ENCODE measurements at places on chromosomes 1 and 21. TPM values are rescaled to one million over a fixed set of nuclear protein-coding genes. Genes with fewer than 3 reads are reported as not detected.

- no peak for DNase-seq
Measured at GRCh38 chr1:96416701-96417444, 304.7 kb upstream of the PTBP2 start.

DNA sequence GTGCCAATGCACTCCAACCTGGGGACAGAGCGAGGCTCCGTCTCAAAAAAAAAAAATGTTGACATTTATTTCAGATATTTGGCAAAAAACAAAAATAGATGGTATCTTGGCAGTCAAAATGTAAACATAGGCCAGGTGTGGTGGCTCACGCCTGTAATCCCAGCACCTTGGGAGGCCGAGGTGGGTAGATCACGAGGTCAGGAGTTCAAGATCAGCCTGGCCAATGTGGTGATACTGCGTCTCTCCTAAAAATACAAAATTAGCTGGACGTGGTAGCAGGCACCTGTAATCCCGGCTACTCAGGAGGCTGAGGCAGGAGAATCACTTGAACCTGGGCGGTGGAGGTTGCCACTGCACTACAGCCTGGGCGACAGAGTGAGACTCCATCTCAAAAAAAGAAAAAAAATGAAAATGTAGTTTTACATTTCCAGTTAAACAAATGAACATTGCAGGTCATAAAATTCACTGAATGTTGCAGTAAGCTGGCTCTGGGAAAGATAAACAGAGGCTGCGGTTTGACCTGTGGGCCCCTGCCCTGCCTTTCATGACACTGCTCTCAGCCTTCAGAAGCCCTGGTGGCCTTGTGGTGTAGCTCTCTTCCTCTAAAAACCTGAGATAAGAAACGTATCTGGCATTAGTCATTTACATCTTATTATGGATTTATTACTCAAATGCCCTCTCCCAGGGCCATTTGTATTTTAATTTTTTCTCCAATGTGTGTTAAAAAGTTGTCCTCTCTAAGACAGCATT, 12.2 kb upstream of the SLC44A3 start:
- no peak for DNase-seq

DNA sequence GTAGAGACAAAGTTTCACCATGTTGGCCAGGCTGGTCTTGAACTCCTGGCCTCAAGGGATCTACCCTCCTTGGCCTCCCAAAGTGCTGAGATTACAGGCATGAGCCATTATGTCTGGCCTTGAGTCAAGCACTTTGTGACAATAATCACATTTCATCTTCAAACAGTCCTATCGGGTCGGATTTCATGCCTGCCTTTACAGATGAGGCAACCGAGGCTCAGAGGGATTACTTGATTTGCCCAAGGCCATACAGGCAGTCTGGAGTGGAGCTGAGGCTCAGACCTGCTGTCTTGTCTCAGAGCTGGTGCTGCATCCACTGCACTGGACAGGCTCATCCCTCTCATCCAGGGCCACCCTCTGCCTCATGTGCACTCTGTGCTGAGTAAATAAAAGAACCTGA, 26.6 kb downstream of the FAM151A start:
- no peak for DNase-seq

VWA1 gene
- 858 TPM for total RNA-seq

DNA sequence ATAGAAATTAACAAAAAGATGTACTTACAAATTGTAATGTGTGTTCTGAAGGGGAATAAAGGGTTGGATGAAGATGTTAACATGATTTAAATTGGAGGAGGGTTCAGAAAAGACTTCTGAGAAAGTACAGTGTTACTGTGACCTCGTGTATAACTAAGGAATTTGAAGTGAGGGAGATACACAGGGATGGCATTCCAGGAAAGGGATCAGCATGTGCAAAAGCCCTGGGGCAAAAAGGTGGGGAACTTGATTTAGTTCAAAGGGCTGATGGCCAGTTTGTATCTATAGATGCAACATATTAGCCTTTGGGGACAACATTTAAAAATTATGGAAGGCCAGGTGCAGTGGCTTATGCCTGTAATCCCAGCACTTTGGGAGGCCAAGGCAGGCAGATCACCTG, 33.3 kb upstream of the DEGS1 start:
- DNase-seq = no peak

HCRTR1 gene
- total RNA-seq = 0.18 TPM

SPATA17 gene
- total RNA-seq = 0.51 TPM

DNA sequence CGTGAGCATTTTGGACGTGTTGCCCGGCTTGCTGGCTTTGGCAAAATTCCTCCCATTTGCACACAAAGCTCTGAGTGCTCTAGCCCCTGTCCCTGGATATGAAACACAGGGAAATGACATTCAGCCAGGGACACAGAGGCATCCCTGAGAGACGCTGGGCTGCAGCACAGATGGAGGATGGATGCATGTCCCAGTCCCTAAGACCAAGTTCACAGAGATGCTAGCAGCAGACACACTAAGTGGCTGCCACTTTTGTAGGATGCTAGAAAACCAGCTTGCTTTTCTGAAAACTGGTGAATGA, 12.5 kb downstream of the ACTRT2 start:
- DNase-seq = no peak

ADGRB2 gene
- 34.8 TPM for total RNA-seq

GRCh38 chr1:86829321-86829720, 84.6 kb downstream of the SELENOF start:
- DNase-seq = no peak

DNA sequence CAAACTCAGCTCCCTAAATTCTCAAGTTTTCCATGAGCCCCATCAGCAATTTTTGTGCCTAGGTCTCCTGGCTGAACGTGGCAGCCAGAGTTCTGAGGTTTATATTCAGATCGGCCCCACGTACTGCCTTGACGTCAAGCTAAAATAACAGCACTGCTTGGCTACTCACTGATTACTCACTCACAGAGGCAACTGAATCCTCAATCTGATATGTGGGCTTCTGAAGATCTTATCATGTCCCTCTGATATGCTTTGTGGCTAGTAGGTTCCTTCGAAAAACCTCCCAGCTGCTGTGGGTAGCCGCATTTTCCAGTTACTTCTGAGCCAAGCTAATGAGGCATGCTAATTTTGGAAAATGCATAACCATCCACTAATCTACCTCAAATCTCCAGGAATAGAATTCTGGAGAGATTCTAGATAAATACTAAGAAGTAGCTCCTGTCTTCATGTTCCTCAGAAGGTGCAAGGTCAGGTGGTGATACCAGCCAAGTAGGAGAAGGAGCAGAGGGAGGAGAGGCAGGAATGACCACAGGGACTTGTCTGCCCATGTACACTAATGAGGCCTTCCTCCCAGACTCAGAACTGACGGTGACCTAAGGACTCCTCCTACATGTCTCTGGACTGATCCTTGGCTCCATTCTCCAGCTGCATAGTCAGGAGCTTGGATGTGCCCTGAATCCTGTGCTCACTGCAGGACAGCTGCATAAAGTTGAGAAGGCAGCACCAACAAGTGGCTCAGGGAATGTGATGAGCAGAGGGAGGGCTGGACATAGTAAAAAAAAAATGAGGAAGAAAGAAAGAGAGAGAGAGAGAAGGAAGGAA, 263.7 kb downstream of the TNR start:
- no peak for DNase-seq

DNA sequence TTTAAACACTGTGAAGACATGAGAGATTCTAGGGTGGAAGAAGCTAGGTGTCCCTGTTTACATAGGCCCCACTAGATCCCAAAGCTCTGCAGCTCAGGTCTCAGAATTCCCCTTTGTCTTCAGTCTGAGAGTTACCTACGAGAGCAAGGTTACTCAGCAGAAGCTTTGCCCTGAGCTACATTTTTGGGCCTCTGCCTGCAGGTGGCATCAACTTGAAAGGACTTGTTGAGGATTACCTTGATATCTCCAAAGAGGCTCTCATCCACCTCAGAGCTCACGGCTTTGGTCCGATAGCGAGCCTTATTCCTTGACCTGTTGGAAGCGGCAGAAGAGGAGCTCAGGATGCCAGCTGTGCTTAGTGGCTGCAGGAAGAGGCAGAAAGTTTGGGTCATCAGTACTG, 7.0 kb downstream of the CFAP45 start:
- no peak for DNase-seq

GRCh38 chr1:64505232-64505943, 35.5 kb downstream of the CACHD1 start:
- DNase-seq = no peak

DNA sequence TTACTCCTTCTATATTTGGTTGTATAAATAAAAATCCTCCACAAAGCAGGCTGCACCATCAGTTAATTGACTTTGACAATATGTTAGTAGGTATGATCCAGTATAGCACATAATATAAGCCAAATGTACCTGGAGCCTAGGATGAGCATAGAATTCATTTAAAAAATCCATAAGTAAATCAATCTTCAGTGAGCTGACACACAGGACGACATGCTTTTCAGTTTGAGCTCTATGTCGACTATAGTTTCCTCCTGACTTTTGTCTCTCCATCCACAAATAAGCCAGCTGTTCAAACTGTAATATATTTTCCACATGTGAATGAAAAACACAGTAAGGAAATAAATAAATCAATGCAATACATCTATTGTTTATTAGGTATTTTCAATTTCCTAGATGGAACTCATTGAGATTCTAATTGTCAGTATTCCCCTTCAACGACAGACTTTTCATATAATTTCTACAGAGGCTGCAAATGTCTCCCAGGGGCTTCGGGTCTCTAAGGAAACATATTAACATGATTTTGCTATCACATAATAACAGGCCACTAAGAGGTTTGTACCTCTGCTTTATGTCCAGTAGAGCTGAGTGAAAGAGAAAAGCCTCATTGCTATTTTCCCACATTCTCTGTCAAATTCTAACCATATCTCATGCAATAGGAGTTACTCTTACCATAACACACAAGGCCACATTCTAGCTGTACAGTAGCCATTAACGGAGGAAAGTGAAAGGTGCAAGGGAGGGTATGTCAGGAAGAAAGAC, 180.1 kb downstream of the KCNT2 start:
- DNase-seq = no peak

DNA sequence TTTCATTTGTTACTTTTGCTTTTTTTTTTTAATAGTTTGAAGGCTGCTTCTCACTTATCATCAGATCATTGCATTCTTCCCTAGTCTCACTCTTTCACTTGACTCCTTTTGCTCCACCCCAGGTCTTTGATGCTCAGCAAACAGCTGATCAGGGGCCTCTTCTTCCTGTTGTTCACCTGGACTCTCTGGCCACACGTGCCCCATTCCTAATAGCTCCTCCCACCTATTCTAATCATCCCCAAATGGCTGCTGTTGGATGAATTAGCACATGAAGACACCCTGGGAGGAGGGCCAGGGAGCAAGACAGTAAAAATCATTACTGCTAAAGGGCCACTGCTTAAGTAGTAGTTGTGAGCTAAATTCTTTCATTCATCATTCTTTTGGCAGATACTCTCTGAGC, 119.5 kb downstream of the MAB21L3 start:
- DNase-seq = no peak

DRAM2 gene
- 15.7 TPM for total RNA-seq

DNA sequence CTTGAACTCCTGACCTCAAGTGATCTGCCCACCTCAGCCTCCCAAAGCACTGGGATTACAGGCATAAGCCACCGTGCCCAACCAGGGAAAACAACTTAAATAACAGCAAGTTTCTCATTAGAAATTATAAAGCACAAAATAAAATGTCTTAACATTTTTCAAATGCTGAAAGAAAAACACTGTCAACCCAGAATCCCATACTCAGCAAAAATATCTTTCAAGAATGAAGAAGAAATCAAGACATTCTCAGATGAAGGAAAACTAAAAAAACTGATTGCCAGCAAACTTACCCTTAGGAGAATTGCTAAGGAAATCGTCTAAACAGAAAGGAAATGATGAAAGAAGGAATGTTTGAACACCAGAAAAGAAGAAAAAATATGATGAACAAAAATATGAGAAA, 191.1 kb upstream of the NR5A2 start:
- DNase-seq = no peak

DNA sequence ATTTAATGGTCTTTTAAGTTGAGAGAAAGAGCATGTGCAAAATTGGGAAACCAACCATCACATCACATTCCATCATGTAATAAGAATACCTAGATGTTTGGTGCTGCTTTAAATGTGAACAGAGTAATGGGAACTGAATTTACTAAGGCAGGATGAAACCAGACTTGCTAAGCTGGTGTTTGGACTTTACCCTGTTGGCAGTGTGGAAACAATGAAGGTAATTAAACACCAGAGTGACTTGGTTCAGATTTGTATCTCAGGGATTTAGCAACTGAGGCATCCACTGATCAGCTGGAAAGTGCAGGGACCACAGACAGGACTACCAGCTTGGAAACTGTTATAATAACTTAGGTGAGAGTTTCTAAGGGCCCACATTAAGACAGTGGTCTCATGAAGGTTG, 263.4 kb downstream of the OLFM3 start:
- DNase-seq = no peak

ERG gene
- 0.49 TPM for total RNA-seq

LCE1E gene
- total RNA-seq = not detected

GRCh38 chr1:58162952-58163550, 383.5 kb downstream of the OMA1 start:
- DNase-seq = peak; percentile 24

DNA sequence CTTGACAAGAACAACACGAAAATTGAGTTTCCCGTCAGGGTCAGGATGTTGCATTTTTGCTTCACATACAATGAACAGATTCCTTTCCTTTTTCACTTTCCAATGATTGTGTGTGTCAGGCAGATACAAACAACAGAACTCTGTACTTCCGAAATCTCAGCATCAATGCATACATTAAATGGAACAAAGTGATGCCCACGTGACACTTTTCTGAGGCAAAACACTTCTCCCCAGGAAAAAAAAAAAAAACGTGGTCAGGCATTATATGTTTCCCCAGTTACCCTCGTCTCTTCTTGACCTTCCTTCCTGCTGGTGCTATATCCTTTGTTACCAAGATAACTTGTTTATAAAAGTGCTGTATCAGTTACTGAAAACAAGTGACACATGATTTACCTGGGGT, 181.8 kb downstream of the ZNF281 start:
- no peak for DNase-seq

- no peak for DNase-seq
Measured at GRCh38 chr1:75970631-75971030, 38.4 kb upstream of the ASB17 start.

GRCh38 chr1:46197964-46198811, at the start of gene POMGNT1:
Gene POMGNT1, minus strand, starts transcription at chr1:46198434. Its CDS starts 613 bp downstream, at chr1:46197821.
- no peak for DNase-seq

DNA sequence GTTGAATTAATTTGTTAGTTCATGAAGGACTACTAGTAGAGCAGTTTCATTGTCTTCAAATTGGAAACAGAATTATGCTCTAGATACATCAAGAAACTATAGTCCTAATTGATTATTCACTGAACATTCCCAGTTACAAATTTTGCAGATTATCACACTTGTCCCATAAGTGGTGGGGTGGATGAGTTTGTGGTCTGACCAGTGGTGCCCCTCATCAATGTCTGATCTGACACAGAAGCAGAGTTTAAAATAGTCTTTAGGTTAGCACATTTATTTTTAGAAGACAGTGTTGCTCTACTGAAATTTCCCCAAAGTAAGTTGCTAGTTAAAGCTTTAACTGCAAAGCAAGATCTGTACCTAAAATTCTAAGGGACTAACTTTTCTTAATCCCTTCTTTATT, 42.9 kb downstream of the INKA2 start:
- DNase-seq = no peak

- DNase-seq = no peak
Measured at GRCh38 chr1:228176461-228177182, 11.0 kb downstream of the IBA57 start.

- DNase-seq = no peak
Measured at GRCh38 chr1:226064816-226065248, 2.3 kb downstream of the H3-3A start.

ASCL5 gene
- not detected for total RNA-seq

CCDC181 gene
- 0.39 TPM for total RNA-seq

GRCh38 chr1:155080312-155081228, 1.9 kb downstream of the EFNA3 start:
- DNase-seq = no peak

FALEC gene
- total RNA-seq = 1.0 TPM

- no peak for DNase-seq
Measured at GRCh38 chr21:45420061-45421041, 15.4 kb downstream of the COL18A1 start.
